NCI-H1436 treated with DMSO at 0.1 percent for 48 hours (cell line): ENCODE measurements at places on chromosomes 2 and 18.

- DNase-seq = no peak
These were observed 145.9 kb downstream of the CALCRL start for GRCh38 chr2:187302116-187302515.

- DNase-seq = no peak
These were observed 18.6 kb upstream of the TMEM131 start for GRCh38 chr2:98014379-98014778.

DNA sequence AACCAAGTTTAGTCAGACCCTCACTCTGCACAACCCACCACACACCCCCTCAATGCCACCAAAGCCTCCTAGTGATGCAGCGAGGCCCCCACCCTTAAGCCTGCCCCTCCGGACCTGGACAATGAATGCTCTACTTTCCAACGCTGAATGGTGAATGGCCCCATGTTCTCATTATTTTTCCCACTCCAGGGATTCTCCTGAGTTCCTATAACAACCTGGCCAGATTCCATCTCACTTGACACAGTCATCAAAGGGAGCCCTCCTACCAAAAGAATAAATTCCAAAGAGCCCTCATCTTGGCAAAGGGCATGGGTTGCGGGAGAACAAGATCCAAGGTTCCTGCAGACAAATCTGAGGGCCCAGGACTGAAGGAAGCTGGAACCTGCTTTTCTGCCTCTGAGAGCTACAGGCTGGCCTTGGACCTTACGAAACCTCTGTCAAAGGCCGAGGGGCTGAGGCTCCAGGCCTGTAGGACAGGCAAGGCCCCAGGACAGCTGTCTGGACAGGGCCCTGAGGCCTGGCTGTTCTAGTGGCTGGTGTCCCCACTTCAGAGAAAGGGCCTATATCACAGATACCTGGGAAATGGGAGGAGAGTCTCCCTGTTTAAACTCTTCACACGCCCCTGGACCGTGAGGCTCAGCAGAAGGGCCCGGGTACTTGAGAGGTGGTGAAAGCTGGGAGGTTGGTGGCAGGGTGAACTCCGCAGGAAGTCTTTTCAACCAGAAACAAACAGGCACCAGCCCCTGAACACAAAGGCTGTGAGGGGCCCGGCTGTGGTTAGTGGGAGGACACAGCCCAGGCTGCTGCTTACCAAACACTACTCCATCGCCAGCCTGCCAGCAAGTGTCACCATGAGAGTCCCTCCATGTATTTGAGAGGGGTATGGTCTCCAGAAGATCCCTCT lies 27.3 kb downstream of the SFXN5 start:
- no peak for DNase-seq

GRCh38 chr18:74251297-74252038 lies 40.3 kb downstream of the CYB5A start:
- DNase-seq = no peak

DNA sequence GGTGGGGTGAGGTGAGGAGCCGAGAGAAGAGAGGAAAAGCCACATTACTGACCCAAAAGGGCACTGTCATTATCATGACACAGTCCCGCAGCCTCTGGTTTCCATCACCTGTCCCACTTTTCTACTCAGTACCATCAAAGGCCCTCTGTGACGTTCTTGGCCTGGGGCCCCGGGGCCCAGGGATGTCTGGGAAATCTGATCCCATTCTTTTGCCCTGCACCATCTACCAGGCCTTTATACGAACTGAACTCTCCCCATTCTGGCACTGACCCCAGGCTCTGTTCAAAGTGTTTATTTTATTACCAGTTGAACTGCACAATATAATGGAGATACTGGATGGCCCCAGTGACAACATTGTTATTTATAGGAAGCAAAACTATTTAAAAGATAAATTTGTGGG lies 89.1 kb downstream of the COL6A3 start:
- no peak for DNase-seq

GRCh38 chr2:63059793-63060471 lies 9.3 kb downstream of the OTX1 start:
- DNase-seq = no peak

- DNase-seq = no peak
These were observed 210.9 kb downstream of the NDUFA10 start for GRCh38 chr2:239814116-239814860.

DNA sequence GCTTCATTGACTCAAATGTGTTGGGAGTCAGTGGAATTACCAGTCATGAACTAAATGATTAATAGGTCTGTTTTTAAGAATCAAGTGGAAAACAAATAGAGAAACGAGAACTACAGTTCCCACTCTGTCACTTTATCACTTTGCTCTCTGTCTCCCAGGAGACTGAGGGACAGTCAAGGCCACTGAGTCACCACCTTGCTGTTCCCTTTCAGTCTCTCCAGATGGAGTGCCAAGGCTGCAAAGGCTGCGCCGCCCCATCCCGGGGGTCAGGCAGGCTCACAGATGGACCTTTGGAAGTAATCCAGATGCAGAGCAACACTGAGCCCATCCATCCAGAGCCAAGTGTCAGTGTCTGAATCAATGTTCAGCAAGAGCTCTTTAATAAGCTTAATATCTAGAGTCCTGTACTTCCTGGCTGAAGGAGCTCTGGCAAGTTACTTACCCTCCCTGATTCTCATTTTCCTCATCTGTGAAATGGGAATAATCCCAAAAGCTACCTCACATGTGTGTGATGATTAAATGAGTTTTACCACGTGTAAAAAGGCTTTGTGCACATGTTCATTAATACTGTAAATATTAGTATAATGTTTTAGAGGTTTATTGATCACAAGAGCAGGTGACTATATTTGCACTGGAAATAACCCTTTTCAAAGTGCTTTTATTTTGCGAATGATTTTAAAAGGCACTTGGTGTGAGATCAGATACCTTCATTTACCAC lies 43.0 kb upstream of the EFEMP1 start:
- DNase-seq = no peak

DNA sequence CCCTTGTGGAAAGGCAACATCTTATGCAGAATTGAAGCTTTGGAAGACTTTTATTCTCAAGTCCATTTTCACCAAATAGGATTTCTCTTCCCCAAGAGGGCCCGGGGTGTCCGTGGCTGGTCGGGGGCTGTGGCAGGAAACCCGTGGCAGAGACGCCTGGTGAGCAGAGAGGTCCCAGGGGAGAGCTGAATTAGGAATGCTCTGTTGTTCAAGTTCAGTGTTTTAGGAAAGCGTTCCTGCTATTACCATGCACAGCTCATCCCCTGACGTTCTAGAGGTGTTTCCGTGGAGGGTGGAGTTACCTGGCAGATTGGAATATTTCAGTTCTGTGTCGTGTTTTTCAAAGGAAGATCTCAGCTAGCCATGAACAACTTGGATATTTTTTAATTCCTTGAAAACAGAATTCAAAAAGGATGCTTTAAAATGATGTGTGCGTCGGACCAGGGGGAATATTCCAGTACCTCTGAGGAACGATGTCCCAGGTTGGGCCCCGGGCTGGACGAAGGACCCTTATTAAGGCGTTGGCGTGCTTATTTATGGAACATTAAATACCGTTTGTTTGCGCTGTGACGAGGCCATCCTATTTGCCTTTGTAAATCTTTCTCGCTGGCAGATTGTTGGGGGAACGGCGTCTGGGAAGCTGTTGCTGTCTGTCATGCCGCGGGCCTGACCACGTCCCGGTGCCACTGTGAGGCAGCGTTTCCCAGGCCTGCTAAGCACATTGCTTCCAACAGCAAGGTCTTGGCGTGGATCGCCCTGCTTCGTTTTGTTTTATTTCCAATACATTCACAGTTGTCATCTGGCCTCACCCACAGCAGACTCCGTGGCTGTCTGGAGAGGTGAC lies 8.2 kb downstream of the NFATC1 start:
- DNase-seq = no peak

DNA sequence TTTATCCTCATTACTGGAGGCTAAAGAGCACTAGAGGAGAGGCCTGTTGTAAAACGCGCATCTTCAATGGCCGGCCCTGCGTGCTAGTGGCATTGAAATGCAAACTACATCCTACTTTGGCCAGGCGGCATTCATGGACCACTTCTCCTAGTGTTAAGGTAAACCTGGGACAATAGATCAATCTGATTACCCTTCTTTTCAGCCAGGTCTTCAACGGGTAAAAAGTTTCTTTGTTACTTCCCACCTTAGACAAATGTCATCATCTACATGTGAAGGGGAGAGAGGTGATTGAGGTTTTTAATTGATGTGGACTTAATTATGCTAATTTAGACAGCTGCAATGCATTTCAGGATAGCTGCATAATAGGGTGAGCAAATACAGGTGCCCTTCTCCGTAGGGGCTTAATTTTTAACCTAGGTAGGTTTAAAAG lies 628.0 kb downstream of the ZEB2 start:
- DNase-seq = no peak

DNA sequence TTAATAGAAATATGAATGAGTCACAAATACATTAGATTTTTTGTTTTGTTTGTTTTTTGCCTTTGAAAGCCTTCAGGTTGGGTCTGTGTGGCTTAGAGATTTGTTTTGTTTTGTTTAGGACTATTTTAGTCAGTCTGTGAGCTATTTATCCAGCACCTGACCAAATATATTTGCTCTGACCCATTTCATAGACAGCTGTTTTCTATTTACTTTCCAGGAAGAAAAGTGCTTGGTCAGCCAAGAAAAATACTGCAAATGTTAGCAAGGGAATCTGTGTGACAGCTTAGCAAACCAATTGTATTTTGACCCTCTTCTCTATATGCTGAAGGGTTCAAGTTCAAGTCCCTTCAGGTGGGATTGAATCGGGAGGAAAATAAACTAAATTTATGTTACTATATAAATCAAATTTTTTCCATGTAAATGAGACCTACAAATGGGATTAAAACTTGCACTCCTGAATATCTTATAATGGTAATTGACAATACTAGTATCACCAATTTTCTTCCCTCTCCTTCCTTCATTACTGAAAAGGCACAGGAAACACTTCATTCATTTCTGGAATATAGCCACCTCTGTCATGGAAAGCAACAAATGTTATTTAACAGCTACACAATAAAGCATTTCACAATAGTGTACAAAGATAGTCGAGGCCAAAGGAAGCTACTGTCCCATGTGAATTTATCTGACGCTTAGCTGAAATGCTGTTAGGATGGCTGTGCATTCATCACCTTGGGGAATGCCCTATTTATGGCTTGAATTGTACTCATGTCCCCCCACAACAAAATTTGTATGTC lies 23.1 kb upstream of the KLF7 start:
- no peak for DNase-seq

DNA sequence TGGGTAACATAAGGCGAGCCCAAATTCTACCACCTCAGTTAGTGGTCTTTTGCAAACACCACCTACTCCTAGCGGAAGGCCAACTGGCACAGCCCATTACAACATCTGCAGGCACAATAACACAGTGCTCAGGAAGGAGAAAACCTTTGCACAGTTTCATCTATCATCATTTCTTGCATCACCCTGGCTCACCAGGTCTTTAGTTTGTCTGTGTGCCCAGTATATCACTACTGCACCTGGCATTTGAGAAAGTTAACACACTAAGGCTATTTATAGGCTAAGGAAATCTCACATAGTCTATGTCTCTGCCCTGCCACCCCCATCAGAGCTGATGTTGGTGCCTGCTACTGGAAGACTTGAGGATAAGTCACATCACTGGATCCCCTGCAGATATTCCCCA lies 484.0 kb downstream of the SATB2 start:
- DNase-seq = no peak

- no peak for DNase-seq
These were observed 127.1 kb upstream of the TTC39C start for GRCh38 chr18:23887493-23887892.

- DNase-seq = no peak
These were observed 1673.3 kb downstream of the LRP1B start for GRCh38 chr2:140457483-140457882.

- DNase-seq = no peak
These were observed 100.8 kb upstream of the MAP2 start for GRCh38 chr2:209322905-209323512.

GRCh38 chr2:113351375-113352355 lies 72.9 kb upstream of the PAX8 start:
- no peak for DNase-seq

DNA sequence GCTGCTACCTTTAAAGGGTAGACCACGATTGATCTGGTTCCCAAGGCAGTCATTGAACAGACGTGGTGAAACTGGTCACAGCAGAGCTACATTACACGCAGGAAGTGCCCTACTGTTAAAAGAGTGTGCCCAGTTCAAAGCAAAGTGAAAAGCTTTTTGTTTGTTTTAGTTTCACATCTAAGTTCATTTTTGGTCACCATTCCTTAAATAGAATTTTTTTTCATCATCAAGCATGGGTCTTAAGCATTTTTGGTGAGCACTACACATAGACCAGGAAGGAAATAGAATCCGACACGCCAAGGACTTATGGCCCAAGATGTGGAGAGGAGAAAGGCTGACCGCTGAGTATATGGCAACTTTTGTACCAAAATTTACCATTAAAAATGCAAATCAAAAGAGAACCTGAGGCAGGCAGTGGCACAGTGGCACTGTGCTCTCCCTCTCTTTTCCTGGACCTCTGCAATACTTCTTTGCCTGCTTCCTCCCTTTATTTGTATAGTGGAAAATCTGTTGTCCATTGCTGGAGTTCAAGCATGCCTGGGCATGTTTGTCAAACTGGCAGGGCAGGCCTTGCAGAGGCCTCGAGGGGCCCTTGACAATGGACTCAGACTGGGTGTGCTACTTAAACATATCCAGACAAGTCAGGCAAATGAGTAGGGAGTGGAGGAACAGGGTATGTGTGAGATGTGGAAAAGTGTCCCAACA lies 42.6 kb upstream of the HNRNPA3 start:
- DNase-seq = peak; percentile 64

GRCh38 chr2:104860451-104860790 lies 6.5 kb downstream of the POU3F3 start:
- DNase-seq = no peak

DNA sequence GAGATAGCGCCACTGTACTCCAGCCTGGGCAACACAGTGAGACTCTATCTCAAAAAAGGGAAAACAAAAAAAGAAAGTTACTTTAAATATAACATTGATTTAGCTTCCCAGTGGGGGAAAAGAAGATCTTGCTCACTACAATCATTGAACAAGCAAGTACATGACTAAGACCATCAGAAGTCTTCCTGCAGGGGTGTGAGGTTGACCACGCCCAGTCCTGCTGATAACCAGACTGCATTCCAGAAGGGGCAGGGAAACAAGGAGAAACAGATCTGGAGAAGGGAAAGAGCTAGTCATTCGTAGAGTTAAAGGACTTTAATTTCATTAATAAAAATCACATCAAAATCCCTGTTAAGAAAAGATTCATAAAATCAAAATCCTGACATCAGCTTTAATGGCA lies 77.5 kb downstream of the EPHA4 start:
- no peak for DNase-seq

- no peak for DNase-seq
These were observed 976.3 kb downstream of the TMEM182 start for GRCh38 chr2:103738108-103738507.

DNA sequence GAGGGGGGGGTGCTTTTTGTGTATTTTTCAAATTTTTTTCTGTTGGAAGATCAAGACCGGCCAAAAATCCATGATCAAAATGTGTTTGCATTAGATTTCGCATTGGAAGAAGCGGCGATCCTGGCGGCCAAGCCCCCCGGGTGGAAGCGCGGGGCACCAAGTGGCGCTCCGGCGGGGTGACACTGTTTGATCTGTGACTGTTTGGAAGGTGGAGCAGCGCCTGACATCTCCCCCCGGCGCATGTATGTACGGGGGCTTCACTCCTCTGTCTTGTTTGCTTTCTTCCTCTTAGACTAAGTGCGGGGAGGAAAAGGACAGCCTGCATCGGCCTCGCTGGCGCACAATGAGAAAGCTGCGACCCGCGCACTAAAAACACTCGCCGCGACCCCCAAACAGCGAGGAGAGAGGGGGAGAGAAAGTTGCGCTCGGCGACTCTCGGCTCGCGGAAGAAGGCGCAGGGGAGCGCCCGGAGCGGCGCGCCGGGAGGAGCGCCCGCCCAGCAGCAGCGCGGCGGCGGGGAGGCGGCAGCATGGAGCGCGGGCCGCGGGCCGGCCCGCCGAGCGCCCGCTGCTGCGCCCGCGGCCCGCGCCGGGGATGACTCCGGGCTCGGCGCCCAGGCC lies 515 bp downstream of the TSHZ1 start:
- no peak for DNase-seq
